ENCODE measurements at places on chromosomes 4 and X. TPM values are rescaled to one million over a fixed set of nuclear protein-coding genes. Genes with fewer than 3 reads are reported as not detected.

Gene YY2
- total RNA-seq = 2.1 TPM

Gene MMRN1
- total RNA-seq = 0.42 TPM

Gene NHS
- 1.4 TPM for total RNA-seq

Gene PDK3
- 12.8 TPM for total RNA-seq

Gene ASB12
- not detected for total RNA-seq

Gene HELQ
- 12.2 TPM for total RNA-seq

Gene PCYT1B
- 0.92 TPM for total RNA-seq

Gene KIT
- total RNA-seq = 1.5 TPM

Gene FDCSP
- not detected for total RNA-seq

Gene FAM184B
- total RNA-seq = 0.05 TPM

Gene ADAMTS3
- total RNA-seq = 5.5 TPM

Gene LUZP4
- total RNA-seq = not detected

Gene POLN
- total RNA-seq = 5.3 TPM

Gene HTR2C
- total RNA-seq = not detected

Gene TLR1
- 0.60 TPM for total RNA-seq

Gene DMRTC1
- not detected for total RNA-seq

Gene GABRQ
- 2.3 TPM for total RNA-seq

Gene SLC6A8
- 22.3 TPM for total RNA-seq

Gene DCTD
- total RNA-seq = 106 TPM

Gene XAGE2
- total RNA-seq = not detected

Gene NAT8L
- total RNA-seq = 0.30 TPM

Gene NDP
- total RNA-seq = 1.4 TPM

Gene CXorf49
- total RNA-seq = not detected

Gene MAGEE1
- 0.89 TPM for total RNA-seq

Gene TMEM150C
- 0.30 TPM for total RNA-seq

Data from smooth muscle cell of the umbilical artery (primary cell).